DMS53 (cell line): ENCODE measurements at places on chromosomes 7 and 10.

DNA sequence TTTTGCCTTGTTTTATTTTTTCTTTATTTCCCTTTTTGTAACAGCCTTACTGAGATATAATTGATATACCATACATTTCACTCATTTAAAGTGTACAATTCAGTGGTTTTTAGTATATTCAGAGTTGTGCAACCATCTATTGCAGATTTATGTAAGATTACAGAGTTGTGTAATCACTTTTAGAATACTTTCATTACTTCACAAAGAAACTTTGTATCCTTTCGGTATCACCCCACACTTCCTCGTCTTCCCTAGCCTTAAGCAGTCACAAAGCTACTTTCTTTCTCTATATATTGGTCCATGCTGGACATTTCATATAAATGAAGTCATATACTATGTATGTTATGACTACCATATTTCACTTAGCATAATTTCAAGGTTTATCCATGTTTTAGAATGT is 74.6 kb downstream of the ATRNL1 start:
- no peak for DNase-seq

- no peak for DNase-seq
These were observed 35.9 kb downstream of the APBB1IP start for GRCh38 chr10:26474026-26474425.

DNA sequence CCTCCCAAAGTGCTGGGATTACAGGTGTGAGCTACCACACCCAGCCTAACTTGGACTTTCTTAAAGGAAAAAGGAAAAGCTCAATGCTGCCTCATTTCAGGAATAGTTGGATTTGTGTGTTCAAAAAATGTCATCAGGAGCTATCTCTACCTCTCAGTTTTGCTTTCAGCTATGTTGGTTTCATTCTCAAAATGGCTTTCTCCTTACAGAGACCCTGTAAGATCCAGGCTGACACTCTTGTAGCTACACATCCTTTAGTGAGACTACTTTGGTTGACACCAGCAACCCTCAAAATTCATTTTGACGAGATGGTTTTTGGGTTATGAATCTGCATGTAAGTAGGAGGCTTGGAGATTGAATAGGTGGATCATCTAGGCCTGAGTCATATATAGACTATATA is 269.7 kb upstream of the SORCS1 start:
- no peak for DNase-seq

DNA sequence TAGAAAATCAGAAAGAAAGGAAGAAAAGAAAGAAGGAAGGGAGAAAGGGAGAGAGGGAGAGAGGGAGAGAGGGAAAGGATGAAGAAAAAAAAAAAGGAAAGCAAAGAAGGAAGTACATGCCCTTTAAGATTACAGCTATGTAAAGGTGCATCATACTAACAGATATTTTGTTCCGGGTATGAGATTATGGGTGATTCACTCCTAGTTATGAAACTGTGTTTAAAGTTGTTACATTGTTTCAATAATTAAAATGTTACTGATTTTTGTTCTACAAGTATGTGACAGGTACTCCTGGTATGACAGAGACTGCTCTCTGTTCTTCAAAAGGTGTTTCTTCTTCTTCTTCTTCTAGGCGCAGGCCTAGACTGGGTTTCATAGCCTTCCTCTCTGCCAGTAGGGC is 808.9 kb downstream of the GRID1 start:
- no peak for DNase-seq

DNA sequence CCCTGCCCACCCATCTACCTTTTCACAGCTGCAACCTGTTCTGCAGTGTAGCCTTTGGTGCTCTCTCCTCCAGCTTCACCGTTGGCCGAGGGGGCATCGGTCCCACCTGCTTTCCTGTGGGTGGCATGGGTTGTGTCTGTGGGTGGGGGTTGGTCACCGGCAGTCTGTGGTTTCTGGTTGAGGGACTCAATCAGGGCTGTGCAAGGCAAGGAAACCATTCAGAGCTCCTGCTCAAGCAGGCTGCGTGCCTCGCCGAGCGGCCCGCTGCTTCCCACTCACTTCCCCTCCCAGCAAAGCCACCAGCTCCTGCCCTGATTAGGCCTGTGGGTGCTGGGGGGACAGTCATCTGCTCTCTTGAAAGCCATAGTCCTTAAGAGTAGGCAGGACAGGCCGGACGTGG is 9.8 kb downstream of the DNAJB12 start:
- DNase-seq = no peak

- no peak for DNase-seq
These were observed 114.7 kb upstream of the CARD11 start for GRCh38 chr7:3158341-3158760.

DNA sequence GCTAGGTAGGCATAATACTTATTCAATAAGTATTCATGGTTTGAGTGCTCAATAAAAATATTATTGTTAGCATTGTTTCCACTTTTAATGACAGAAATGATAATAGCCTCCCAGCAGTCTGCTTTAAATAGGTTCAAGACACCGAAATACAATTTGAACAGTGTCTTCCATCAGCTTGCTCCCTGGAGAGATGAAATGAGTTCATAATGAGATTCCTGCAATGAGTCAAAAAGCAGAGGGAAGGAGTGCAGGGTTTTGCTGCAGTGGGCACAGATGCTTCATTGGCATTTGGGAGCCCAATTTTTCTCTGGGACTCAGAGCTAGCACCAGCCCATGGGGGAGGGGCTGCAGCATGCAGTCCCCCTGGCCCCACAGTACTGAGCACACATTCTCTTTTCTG is 32.6 kb upstream of the CHCHD3 start:
- DNase-seq = no peak

DNA sequence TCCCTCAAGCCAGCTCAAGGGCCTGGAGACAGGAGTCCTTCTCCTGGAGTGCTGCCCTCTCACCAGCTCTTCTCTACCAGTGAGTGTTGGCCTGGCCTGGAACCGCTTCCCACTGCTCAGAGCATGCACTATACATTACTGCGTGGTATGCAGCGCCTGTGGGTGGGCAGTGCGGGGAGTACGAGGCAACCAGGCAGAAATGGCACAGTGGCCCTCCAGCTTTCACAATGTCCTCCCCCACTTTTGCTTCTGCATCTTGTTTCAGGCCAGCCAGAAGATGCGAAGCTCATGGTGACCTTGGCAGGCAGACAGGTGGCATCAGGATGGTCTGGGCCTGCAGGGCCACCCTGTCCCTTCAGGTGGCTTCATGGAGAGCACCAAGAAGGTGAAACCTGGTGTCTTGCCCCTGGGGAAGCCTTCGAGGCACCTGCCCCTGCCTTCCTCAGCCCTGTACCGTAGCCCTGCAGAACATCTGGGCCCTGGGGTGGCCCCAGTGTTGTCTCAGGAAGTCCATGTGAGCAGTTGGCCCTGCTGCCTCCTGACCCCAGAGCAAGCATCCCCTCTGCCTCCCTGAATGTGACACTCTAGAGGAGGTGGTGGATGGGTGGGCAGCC is 35.8 kb downstream of the RASGEF1A start:
- no peak for DNase-seq

- peak; percentile 94 for DNase-seq
These were observed 251.1 kb upstream of the LRRN3 start for GRCh38 chr7:110839866-110840265.

DNA sequence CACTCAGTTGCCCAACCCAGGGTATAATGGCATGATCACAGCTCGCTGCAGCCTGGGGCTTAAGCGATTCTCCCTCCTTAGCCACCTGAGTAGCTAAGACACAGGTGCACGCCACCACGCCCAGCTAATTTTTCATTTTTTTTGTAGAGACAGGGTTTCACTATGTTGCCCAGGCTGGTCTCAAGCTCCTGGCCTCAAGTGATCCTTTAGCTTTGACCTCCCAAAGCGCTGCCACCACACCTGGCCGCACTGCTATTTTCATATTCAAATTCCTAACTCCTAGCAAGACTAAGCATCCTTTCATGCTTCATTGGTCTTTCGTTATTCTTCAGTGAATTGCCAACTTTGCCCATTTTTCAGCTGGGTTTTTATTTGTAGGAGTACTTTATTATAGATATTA is 30.4 kb upstream of the DAGLB start:
- no peak for DNase-seq

- DNase-seq = no peak
These were observed 13.6 kb downstream of the NKX1-2 start for GRCh38 chr10:124436191-124436638.

- no peak for DNase-seq
These were observed 29.8 kb upstream of the CHST15 start for GRCh38 chr10:124123156-124123555.
